ENCODE measurements at places on chromosomes 6 and 20.

- no peak for DNase-seq
Observed at GRCh38 chr20:58714340-58714922, 21.8 kb downstream of the NPEPL1 start.

GRCh38 chr20:37501940-37502339 is 19.1 kb upstream of the NNAT start:
- no peak for DNase-seq

DNA sequence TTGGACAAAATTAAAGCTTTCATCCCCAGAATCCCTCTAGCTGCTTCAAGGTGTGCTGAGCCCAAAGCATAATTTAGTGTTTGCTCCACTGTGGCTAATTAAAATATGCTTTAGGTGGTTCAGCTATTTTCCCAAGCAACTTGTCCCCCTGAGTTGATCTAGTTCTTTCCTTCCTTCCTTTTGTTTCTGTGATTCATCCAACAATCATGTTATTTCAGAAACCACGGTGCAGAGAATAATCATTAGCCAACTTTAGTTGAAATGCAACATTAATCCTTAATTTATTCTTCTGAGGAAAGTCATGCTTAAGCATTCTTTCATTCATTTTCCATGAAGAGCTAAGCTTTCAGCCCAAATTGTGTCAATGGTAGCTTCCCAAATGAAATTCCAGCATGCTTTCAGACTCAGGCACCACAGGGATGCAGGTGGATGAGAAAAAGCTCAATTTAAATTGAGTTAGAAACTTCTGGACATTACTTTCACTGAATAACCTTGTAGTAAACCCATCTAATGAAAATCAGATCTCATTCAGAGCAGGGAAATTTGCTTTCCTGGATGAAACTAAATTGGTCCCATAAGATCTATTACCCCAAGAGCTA is 209.0 kb upstream of the NT5E start:
- DNase-seq = no peak

- no peak for DNase-seq
Observed at GRCh38 chr6:33962246-33963027, 158.6 kb upstream of the MLN start.

- DNase-seq = no peak
Observed at GRCh38 chr6:164871783-164872182, 437.6 kb downstream of the C6orf118 start.

DNA sequence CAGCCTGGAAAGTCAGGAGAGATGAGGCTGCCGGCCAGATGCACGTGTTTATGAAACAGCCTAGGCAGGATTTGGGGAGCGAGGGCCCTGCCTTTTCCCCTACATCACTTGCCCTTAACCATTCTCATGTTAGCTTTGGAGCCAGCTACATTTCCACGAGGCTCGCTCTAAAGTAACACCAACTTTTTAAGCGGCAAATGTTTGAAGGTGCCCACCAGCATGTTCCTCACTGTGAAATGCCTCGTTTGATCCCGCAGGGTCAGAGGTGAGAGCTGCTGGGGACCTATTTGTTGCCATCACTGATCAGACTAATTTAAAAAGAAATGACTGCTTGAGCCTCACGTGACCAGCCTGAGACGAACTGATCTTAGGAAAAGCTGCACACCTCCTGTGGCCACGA is 51.6 kb upstream of the DACT2 start:
- no peak for DNase-seq

GRCh38 chr20:58621906-58622548 is 29.1 kb upstream of the STX16 start:
- DNase-seq = no peak

DNA sequence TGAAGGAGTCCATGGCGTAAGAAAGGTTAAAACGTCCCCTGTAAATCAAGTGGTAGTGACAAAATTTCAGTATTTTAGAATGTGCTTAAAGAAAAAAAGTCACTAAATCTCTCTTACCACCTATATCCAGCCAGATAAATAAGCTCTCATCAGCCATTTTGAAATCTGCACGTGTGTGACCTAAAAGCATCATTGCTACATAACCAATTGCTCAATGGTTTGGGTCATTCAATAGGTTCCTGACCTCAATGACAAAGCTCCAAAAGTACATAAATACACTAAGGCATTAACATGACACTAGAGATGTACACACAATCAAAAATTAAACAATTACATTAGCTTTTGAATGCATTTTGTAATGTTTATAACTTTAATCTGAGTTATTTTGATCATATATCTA is 272.4 kb downstream of the GMDS start:
- no peak for DNase-seq

- DNase-seq = no peak
Observed at GRCh38 chr20:63397946-63398450, 36.8 kb upstream of the CHRNA4 start.

GRCh38 chr20:46640536-46641311 is 10.5 kb downstream of the SLC13A3 start:
- DNase-seq = no peak

DNA sequence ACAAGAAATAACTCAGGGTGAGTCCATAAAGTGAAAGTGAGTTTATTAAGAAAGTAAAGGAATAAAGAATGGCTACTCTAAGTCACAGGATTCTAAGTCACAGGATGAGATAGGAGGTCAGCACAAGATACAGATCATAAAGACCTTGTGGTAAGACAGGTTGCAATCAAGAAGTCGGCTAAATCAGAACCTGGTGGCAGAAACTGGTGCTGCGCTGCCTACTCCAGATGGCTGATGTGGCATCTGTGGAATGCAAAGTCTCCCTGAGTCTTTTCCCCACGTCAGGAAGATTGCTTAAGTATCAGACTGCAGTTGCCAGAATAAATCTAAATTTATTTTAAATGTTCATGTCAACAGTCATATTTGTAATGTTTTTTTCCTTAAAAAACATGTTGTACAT is 10.7 kb upstream of the KCNK15 start:
- DNase-seq = no peak

DNA sequence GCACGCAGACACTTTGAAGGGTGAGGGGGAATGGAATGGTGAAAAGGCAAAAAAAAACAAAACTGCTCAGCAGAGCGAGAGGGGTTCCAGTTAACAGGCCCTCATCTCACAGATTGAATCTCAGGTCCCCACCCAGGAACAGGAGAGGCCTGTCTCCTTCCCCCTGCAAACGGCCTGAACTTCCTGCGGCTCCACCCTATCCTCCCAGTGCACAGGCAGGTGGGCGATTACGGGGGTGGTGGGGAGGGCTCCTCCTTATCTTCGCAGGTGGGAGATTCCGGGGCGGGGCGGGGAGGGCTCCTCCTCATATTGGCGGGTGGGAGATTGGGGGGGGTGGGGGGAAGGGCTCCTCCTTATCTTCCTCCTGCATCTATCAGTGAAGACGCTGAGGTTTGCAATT is 129.0 kb downstream of the SOX4 start:
- no peak for DNase-seq

GRCh38 chr6:128118401-128118800 is 217.5 kb upstream of the THEMIS start:
- no peak for DNase-seq

DNA sequence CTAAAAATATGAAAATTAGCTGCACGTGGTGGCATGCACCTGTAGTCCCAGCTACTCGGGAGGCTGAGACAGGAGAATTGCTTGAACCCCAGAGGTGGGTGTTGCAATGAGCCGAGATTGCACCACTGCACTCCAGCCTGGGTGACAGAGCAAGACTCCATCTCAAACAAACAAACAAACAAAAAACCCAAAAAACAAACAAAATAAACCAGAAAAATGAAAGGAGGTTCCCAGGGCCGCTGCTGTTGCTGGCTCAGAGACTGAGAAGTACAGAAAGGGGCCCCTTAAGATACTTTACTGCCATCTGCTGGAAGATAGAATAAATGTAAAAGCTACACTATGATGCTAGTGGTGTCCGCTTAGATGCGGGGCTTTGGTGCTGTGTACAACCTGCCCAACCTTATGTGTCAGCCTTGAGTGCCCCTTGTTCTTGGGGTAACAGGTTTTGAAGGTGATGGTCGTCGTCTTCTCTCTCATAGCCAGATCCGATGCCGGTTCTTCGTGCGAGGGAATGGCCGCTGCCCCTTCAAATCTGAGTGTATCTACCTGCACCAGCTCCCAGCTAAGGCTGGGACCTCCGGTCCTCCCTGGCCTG is 2.8 kb upstream of the FANCE start:
- no peak for DNase-seq

GRCh38 chr6:88454658-88455057 is 288.5 kb upstream of the CNR1 start:
- no peak for DNase-seq

DNA sequence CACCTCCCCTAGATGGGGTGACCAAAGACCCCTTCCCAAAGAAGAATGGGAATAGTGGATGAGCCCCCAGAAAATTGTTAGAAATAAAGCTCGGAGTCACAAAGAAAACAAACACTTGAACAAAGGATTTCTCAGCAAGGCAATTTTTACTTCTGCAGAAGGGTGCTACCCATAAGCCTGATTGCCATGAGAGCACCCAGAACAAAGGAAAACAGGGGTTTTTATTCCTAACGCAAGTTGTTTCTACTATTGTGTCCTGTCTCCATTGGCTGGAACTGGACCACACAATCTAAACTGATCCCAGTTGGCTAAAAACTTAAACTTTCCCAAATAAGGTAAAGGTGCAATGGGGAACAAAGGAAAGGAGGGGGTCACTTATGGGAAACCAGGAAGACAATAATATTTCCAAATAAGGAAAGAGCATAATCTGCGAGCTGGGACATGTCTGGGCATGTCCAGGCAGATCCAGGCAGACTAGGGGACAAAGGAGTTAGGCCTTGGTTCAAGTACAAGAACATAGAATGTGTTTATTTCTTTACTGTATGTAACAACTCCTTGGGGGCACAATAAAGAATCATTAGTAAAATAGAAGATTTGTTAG is 20.0 kb downstream of the HLA-B start:
- DNase-seq = no peak
